ENCODE measurements at places on chromosomes 3 and 15.

DNA sequence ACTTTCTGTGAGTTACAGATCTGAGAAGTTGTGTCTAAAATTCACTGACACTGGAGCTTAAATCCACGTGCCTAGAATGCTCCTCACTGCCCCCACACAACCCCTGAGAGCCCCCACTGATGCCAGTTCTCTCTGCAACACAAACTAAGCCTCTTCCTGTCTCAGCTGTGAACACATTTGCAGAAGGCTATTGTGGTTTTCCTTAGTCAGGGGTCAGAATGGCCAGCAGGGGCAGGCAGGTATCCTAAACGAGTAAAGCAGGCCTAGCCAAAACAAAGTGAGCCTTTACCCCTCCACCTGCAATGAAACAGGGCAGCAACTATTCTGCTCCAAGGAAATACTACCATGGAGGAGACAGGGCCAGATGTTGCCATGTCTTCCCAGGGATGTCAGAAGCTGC is 78.6 kb downstream of the FHIT start:
- DNase-seq: no peak

- DNase-seq: no peak
Observed at GRCh38 chr3:98875535-98875934, 26.0 kb downstream of the DCBLD2 start.

GRCh38 chr15:58484791-58485600 is 53.2 kb downstream of the LIPC start:
- no peak for DNase-seq

DNA sequence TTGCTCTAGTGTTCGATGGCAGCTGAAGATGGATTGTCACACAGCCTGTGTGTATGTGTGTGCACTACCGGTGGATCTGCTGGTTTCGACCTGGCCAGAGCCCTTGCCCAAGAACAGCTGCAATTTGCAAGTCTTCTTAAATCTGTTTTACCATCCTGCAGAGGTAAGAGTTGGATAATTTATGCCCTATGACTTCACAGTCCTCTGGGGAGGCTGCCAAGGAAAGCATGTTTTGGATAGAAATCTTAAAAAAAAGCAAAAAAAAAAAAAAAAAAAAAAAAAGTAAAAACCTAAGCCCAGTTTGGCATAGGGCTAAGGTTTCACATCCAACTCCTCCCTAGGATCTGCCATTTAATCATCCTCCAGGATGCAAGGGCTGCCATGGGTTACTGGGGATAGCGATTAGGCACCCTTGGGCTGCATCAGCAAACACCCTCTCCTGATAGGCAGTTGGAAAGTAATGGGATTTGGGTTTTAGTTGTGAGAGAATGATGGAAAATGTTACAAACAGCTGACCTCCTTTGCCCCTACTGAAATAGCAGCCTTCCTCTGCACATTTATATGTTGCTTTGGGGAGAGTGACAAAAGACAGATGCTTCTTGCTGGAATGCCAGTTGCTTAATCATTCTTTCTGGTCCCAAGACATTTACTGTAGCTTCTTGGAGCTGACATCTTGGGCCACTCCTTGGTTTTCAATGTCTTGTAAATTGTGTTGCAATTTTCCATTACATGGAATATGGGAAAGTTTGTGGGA is 35.4 kb downstream of the CD200R1L start:
- DNase-seq: no peak

DNA sequence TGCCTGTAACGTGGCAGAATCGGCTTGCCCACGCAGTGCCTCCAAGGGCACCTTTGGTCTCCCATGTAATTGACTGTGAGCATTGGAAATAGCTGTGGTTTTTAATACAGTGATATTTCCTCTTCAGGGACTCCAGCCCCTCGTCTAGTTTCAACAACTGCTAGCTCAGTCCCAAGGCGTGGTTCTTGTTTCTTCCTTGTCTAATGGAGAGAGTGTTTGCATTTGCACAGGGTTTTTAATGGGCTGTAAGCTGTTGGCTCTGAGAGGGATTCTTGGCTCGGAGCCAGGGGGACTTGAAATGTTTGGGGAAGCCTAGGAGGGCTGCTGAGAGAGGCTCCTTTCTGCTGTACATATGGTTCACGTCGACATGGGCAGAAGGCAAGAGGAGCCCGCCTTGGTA is 86.2 kb downstream of the THSD4 start:
- DNase-seq: no peak

DNA sequence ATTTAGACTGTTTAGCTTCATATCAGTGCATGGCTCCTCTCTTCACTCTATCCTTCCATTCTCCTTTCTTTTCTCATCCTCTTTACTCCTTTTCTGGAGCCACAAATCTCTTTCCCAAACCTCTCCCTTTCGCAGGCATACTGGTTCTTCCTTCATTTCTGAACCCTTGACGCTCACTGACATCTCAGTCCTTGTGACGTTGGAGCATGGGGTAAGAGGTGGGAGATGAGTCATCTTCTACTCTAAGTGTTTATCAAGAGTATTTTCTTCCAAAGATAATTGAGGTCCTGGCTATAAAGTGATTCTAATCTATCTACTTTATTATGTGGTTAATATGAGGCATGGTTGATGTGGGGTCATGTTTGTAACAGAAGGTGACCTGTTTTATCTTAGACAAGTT is 414.2 kb downstream of the AGBL1 start:
- no peak for DNase-seq

- no peak for DNase-seq
Observed at GRCh38 chr3:193317682-193318300, 60.8 kb downstream of the ATP13A5 start.

GRCh38 chr3:46162975-46163555 is 45.0 kb downstream of the CCR1 start:
- DNase-seq: no peak

DNA sequence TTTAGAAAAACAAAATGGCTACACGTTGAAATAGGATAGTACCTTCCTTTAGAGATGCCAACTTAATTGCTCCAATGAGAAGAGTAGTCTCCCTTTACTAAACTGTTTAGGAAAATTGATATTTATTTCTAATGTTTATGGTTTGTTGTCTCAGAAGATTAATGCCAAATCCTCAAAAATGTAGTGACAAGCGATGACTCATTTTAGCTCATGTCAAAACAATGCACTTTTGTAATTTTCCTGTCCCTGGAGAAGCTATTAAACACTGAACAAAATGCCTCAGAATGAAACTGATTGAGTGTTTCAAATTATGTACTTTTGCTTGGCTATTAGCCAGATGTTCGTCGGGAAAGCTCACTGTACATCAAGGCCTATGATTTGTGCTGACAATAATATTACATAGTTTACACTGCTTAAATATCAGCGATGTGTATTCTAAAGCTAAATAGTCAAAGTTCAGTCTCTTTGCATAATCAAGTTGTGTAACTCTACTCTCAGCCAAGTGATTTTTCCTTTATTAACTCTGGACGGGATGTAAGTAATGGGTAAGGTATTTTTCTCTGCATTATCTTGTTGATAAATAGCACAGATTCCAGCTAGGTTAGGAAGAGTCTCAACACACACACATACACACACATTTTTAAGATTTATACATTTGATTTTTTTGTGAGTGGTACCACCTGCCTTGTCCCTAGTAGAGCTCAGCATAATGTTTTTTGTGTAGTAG is 83.7 kb downstream of the CMSS1 start:
- peak; percentile 91 for DNase-seq

GRCh38 chr3:24471486-24471885 is 23.2 kb downstream of the THRB start:
- no peak for DNase-seq

- peak; percentile 71 for DNase-seq
Observed at GRCh38 chr3:97810779-97811390, 10.9 kb upstream of the CRYBG3 start.

DNA sequence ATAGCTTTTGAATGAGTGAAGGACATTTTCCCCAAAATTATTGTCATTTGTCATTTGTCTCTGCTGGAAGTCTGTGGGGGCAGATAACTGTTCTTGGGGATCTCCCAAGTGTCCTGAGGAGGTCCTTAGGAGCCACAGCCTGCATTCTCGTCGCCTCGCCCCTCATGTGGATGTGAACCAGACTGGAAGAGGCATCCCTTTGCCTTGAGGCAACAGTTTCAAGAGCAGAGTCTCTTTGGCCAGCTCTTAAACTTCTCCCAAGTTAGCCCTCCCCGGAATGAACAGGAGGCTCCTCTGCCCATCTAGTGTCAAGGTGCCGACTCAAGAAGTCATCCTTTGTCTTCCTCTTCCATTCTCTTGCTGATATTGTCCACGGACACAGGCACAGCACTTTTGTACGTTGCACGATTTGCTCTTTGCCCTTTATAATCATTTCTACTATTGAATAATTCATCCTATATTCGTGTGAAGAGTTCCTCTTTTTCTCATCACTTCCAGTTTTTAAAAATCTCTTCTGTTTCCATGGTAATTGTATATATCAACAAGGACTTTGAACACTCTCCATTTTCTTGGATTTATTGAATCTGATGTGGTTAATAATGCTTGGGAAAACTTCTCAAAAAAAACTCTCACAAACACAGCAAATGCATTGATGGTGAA is 40.8 kb upstream of the CD47 start:
- DNase-seq: no peak

GRCh38 chr15:91308855-91309254 is 208.8 kb downstream of the SV2B start:
- no peak for DNase-seq

- no peak for DNase-seq
Observed at GRCh38 chr15:92243227-92243626, 150.5 kb upstream of the ST8SIA2 start.

DNA sequence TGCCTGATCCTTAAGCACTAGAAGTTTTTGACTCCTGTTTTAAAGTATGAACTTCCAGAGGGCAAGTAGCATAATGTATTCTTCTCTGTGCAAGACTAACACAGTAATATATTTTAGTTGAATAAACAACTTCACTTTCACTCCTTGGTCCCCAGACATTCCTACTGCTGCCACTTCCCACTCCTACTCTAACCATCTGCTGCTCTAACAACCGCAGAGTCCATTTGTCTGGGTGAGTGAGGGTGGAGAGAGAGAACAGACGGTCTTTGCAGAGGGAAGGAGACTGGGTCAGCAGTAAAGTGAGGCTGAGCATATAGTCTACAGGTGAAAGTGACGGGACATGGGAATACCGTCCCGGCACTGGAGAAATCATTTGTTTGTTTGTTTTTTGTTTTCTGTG is 301.0 kb upstream of the SLCO3A1 start:
- DNase-seq: no peak

DNA sequence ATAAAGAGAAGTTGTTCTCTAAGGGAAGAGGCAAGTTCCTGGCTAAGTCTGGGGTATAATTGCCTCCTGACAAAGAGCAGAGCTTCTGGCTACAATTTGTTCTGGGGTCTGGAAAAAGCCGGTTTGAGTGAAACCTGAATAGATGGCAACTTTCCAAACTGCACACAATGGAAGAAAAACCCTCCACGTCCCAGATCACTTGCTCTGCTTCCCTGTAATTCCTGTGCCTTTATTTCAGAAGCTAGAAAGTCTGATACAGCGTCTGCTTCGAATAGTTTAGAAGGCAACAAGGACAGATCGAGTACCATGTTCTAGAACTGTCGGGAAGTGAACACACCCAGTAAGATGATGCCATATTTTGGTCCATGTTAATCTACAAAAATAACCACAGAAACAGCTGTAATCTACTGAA is 1.6 kb upstream of the WDR82 start:
- DNase-seq: no peak

GRCh38 chr3:171710359-171710758 is 99.9 kb downstream of the PLD1 start:
- no peak for DNase-seq

DNA sequence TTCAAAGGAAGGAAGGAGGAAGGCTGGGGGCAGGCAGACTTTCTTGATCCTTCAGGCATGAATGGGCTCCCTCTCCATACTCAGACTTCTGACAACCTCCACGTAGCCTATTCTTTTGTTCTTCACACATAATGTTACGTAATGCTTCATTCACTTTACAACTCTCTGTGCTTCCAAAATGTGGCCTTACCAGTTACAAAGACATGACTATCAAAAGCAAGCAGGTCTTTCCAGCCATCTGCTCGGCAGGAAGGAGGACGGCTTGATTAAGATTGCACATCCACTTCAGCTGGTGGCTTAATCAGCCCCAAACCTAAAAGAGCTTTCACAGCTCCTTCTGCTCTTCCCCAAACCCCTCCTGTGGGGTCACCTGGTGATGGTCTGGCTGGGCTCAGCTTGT is 263.2 kb downstream of the XXYLT1 start:
- DNase-seq: no peak

DNA sequence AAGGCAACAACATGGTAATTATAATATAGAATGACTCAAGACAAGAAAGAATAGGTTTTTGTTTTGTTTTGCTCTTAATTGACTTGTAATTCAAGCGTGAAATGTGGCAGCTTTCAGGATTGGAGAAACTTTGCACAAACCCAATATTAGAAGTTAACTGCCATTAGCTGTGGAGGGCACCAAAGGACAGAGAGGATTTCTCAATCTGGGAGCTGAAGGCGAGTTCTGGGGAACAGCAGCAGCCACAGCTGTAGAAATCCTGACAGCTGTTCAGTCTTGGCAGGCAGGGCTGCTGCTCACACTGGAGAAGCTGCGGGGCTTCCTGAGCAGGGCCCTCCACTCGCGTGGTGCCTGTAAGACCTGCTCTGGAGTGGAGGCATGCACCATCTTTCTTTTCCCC is 182.2 kb upstream of the IL12A start:
- no peak for DNase-seq

DNA sequence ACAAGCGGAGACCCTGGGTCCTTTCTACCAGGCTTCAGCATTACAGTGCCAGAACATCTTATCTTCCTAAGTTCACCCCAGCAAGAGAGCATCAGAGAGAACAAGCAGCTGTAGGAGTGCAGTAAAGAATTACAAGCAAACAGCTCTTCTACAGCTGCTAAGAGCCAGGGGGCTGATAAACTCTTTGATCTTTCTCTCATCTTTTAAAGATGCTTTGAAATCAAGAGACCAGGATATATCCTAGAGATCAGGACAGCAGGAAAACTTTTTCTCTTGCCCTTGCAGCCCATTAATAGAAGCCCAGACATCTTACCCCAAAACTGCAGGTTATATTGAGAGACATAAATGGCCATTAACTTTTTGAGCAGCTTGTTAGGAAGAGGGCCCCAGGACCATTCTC is 198.1 kb downstream of the RSL24D1 start:
- DNase-seq: no peak

GRCh38 chr3:190807719-190808375 is 54.6 kb downstream of the GMNC start:
- no peak for DNase-seq

GRCh38 chr3:71854096-71854495 is 69.1 kb upstream of the PROK2 start:
- DNase-seq: no peak

- peak; percentile 20 for DNase-seq
Observed at GRCh38 chr3:56800832-56801661, 702 bp downstream of the ARHGEF3 start.

GRCh38 chr3:144200466-144200865 is 228.8 kb downstream of the DIPK2A start:
- DNase-seq: no peak

GRCh38 chr3:23459465-23459864 is 256.3 kb downstream of the UBE2E2 start:
- no peak for DNase-seq

- DNase-seq: no peak
Observed at GRCh38 chr3:79094654-79095053, 673.1 kb downstream of the ROBO1 start.

- no peak for DNase-seq
Observed at GRCh38 chr3:76442374-76442915, 597.5 kb upstream of the ROBO2 start.

Measured in RKO (cell line).